ENCODE measurements at places on chromosomes 3 and 15. TPM values are rescaled to one million over a fixed set of nuclear protein-coding genes. Genes with fewer than 3 reads are reported as not detected.

The KLF13 gene
- 40.7 TPM for total RNA-seq

The CCR5 gene
- total RNA-seq = not detected

The JMJD7 gene
- 2.1 TPM for total RNA-seq

The TFRC gene
- total RNA-seq = 85.3 TPM

The WDR93 gene
- total RNA-seq = 0.06 TPM

The GPR176 gene
- total RNA-seq = 206 TPM

The IL16 gene
- 0.40 TPM for total RNA-seq

The CAMKV gene
- total RNA-seq = not detected

The TEX55 gene
- total RNA-seq = not detected

The HYAL3 gene
- 3.3 TPM for total RNA-seq

The GMPPB gene
- 37.3 TPM for total RNA-seq

The HTR3E gene
- not detected for total RNA-seq

The CRABP1 gene
- total RNA-seq = not detected

The ACTC1 gene
- total RNA-seq = not detected

The KLHL40 gene
- total RNA-seq = not detected

The FOXL2NB gene
- not detected for total RNA-seq

The ZSCAN29 gene
- total RNA-seq = 17.3 TPM

The APH1B gene
- 15.2 TPM for total RNA-seq

The TNIK gene
- 28.9 TPM for total RNA-seq
